ENCODE measurements at places on chromosomes 4 and X.

GRCh38 chrX:124383354-124383753 lies 37.0 kb downstream of the SH2D1A start:
- no peak for DNase-seq

DNA sequence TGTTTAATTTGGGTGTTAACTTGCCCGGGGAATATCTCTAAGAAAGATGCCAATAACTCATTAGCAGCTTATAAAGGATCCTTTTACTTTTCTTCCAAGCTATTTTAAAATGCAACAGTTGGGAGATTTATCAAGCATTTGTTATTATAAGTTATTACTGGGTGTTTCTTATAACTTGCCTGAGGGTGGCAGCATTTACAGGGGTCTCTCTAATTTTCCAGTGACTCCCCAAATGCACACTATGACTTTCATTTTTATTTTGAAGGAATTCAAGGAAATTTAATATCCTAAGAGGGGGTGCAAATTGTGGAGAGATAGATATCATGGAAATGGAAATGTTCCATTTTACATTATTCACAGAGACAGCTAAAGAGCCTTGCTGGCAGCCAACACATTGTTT lies 138.0 kb downstream of the PDGFRA start:
- no peak for DNase-seq

GRCh38 chr4:183627979-183628588 lies 30.9 kb downstream of the RWDD4 start:
- DNase-seq: no peak

DNA sequence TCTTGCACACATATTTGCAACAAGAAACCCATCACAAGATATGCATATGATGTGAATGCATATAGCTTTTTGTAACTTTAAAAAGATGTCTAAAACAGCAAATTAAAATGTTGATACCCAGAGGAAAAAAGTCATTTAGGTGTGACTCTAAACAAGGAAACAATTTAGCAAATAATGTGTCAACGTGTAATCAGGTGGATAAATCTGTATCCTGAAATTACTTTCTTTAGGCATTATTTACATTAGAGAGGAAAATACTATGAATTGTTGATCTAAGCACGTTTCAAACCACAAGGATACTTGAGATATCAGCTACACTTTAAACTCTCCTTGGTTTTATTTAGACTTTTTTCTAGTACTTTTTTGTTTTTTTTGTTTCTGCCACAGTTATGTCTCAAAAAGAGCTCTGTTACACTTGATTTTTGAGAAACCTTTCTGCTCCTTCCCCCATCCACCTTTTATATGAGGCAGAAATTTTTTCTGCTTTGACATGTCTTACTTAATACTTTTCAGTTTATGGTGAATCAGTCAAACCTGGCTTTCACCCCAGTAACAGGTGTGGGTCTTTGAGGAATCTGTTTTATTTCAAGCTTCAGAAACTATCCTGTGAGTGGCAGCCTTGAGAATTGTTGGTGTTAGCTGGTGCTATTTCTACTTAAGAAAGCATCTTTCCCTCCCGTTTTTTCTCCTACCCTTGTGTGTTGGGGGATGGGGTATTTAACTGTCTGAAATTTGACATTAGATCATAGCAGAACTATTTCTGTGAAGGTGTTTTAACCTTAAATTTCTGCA lies 1.9 kb downstream of the NPNT start:
- DNase-seq: no peak

DNA sequence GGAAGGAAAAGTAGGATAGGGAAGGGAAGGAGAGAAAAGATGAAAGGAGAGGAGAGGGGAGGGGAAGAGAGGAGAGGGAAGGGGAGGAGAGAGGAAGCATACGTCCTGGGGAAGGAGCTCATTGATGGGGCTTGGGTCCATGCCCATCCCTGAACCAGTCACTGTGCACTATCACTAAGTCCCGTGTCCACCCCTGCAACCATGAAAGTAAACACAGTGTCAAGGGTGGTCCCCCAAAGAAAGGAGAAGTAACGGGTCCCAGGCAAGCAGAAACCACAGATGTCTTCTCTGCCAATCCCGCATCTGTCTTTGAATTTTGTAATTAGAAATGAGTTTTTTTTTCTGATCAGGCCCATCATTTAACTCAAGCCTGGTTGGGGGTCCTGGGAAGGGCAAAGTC lies 55.2 kb downstream of the LGI2 start:
- no peak for DNase-seq

- DNase-seq: no peak
Observed at GRCh38 chrX:117120700-117121099, 657.9 kb upstream of the CT83 start.

DNA sequence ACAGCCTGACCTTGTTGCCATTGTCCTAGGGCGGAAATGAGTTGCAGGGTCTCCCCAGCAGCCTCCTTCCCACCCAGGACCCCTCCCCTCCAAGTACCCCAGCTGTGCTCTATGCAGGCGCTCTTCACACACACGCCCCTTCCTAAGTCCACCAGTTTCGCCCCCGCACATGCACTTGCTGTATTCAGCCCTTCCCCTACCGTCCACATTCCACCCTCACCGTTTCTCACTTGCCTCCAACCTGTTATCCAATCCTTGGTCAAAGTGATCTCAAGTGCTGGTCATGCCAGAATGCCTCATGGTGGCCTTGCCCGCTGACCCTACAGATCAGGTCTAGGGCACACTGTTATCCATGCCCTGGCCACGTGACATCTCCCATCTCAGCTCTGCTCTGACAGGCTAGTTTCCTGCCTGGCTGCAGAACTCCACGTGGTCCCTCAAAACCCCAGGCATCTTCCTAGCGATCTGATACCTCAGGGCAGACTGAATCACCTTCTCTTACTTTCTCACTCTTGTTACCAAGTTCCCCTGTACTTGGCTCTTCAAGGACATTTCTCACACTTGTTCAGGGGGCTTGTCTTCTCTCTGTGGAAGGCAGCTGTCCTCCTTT lies 39.7 kb downstream of the NSG1 start:
- no peak for DNase-seq

GRCh38 chr4:188722911-188723310 lies 583.7 kb downstream of the TRIML1 start:
- DNase-seq: no peak

DNA sequence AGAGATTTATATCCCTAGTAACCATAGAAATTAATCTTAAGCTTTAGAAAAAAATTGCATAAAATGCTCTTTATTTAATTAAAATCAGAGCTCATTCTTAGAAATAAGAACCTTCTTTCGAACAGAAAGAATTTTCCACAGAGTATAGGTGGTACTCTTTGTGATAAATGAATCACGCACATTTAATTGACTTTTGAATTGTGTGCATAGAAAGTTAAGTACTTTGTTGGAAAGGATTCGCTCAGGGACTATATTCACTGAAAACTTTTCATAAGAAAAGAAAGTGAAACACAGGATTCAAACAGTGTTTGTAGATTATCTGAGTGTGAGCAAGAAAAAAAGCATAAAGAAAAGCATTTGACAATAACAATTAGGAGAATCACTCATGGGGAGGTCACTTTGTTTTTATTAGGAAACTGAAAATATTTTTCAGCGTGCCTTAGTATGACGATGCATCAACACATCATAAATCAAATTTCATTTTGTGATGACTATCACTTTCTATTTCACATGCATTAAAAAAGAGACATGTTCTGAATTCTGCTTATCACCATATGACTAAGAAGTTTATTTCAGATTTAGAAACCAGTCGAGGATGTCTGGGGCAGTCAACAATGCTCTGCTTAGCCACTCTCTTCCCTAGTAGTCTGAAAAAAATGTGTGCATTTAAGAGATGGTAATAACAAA lies 49.5 kb downstream of the STX18 start:
- no peak for DNase-seq

DNA sequence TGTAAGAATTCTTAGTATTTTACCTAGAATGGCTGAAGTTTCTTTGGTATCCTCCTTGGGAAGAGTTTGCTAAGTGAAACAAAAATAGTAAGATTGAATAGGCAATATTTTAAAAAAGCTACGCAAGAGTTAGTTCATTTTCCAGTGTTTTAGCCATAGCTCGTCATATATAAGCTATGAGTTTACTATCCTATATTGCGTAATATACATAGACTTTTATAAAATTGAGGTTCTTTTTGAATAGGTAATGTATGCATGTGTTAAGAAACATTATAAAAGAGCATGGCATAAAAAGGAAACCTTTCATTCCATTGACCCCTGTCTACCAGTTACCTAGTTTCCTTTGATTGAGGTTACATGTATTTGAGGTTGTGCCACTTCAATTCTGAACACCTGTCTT lies 67.0 kb downstream of the DACH2 start:
- DNase-seq: no peak

DNA sequence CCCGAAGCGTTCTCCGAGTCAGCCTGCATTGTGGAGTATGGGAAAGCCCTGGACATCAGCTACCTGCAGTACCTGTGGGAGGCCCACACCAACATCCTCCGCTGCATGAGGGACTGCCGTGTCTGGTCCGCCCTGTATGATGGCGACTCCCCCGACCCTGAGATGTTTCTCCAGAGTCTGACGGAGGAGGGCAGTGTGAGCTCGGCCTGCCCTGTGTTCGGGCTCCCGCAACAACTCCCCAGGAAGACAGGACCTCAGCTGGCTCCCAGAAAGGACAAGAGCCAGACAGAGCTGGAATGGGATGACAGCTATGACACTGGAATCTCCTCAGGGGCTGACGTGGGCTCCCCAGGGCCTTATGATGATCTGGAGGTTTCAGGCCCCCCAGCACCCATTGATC lies 111.3 kb downstream of the GATB start:
- no peak for DNase-seq

DNA sequence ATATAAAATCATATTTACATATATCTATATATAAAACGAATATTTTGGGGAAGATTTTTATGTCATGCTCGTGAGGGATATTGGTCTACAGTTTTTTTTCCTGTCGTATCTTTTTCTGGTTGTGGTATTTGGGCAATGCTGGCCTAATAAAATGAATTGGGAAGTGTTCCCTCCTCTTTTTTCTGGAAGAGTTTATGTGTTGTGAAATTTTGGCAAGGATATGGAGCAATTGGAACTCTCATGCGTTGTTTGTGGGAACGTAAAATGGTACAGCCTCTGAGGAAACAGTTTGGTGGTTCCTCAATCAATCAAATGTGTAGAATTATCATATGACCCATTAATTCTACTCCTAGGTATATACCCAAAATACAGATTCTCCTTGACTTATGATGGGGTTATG lies 69.8 kb downstream of the ZNF182 start:
- no peak for DNase-seq

- DNase-seq: no peak
Observed at GRCh38 chr4:73603854-73604584, 16.2 kb downstream of the RASSF6 start.

GRCh38 chr4:84673475-84674240 lies 90.7 kb downstream of the CDS1 start:
- no peak for DNase-seq

- no peak for DNase-seq
Observed at GRCh38 chr4:61204353-61205060, 4.4 kb downstream of the ADGRL3 start.

GRCh38 chr4:100261346-100261745 lies 71.1 kb upstream of the DDIT4L start:
- no peak for DNase-seq

GRCh38 chr4:48578132-48578968 lies 88.3 kb downstream of the ZAR1 start:
- no peak for DNase-seq

DNA sequence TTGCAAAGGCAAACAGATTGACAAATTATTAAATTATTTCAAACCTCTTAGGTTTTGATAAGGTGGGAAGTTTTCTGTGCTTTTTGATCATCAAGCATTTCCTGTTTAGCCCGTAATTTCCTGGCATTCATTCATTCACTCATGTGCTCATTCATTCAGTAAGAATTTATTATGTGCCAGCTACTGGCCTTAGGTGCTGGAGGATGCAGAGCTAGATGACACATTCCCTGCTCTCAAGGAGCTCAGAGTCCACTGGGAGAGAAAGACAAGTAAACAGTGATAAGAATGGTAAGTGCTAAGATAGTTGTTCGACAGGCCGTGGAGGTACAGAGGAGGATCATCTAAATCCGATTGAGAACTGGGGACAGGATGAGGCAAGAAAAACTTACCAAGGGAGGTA lies 153.0 kb downstream of the DCTD start:
- DNase-seq: no peak

- DNase-seq: no peak
Observed at GRCh38 chr4:92359491-92359890, 55.7 kb downstream of the GRID2 start.

GRCh38 chr4:110229266-110229665 lies 30.9 kb upstream of the ELOVL6 start:
- DNase-seq: no peak

- no peak for DNase-seq
Observed at GRCh38 chr4:126937846-126938422, 694.8 kb upstream of the INTU start.

DNA sequence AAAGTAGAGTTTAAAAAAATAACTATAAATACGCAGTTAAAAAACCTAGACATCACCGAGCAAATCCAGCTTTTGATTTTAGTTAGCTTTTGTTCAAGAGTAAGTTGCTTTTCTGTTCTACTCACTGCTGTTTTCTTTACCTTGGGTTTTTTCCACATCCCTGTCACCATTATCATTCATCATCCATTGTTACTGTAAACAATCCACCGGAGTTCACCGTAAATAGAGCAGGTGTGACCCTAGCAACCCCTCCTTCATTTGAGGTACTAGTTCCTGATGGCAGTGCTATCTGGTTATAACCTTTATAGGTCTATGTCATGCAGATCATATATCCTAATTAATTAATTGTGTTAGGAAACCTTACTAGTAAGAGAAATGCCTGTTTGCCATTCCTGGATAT lies 43.0 kb upstream of the TEX13D start:
- DNase-seq: no peak

- no peak for DNase-seq
Observed at GRCh38 chr4:37138019-37138653, 106.4 kb upstream of the NWD2 start.

- no peak for DNase-seq
Observed at GRCh38 chrX:123173833-123174232, 10.2 kb upstream of the GRIA3 start.

DNA sequence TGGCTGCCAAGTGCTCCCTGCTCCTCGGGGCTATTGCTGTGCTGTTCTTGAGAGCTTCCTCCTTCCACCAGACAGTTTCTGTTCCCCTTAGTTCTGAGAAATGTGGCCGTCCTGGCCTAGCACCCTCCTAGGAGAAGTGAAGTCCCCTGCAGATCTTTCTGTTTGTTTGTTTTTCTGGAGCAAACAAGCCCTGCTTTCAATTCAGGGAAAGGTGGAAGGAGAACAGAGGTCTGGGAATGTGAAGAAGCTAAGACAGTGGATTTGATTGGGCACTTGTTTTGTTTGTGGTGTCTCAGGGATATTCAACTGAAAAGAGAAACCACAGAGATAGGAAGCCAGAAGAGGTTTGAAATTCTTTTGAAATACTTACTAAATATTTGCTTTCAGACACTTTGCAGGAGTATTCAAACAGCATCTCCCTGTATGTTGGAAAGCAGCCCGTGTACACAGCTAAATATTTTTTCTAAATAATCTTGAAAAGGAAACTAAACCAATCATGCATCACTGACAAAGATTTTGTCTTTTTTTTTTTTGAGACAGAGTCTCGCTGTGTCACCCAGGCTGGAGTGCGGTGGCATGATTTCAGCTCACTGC lies 36.5 kb upstream of the PPM1K start:
- peak; percentile 14 for DNase-seq

- DNase-seq: peak; percentile 54
Observed at GRCh38 chr4:81405900-81406401, 65.8 kb downstream of the RASGEF1B start.

GRCh38 chr4:69051576-69051943 lies 44.7 kb upstream of the UGT2B7 start:
- no peak for DNase-seq

All from CD4-positive, alpha-beta T cell (primary cell).